Cortex of kidney (tissue), 1 donor: ENCODE measurements at places on chromosomes 3 and 15.

DNA sequence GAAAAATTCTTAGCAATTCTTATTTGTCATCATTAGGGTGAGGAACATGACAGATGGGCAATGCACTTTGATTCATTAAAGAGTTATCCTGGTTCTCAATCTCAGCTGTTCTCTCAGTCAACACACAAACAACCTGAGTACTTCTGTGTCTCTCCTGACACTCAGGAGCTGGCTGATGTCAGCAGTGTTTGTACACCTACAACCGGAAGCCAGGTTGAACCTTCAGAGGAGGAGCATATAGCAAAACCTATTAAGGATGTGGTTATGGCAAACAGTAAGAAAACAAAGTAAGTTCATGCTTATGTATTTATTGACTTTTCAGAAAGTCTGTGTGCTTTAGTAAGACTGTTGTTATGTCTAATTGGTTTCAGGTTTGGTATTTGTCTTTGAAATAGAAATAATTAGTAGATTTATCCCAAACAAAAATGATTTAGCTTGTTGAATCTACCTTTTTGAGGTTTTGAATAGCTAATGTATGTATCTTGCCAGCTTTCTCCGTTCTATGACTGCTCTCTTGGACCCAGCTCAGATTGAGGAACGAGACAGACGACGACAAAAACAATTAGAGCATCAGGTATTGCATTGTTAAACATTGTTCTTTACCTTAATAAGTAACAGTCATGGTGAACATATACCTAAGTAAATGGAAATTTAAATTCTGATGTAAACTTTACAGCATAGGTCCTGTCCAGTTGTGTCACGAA, 36.6 kb downstream of the CCDC66 start:
- no peak for DNase-seq

DNA sequence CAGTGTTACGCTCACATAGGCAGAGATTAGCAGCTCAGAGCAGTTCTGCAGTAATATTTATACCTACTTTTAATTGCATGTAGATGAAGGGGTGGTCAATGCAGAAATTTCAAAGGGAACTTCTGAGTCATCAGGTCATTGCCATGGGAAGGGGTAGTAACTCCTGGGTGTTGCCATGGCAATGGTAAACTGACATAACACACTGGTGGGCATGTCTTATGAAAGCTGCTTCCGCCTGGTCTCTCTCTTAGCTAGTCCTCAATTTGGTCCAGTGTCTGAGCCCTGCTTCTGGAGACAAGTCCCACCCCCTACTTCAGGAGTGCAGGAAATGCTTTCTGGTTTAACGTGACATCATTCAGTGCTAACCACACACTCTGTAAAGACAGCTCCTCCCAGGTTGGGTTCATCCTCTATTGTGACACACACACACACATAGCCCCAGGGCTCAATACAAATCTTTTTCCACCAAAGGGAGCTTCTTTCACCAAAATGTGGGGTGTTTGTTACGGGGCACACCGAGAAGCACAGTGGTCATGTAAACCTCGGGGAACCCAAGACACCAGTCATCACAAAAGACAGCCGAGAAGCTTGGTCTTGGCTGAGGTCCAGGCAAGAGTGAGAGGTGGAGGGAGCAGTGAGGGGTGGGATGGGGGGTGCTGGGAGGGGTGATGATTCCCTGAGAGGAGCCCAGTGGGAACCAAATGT, 74.5 kb downstream of the TLE3 start:
- DNase-seq = no peak

DNA sequence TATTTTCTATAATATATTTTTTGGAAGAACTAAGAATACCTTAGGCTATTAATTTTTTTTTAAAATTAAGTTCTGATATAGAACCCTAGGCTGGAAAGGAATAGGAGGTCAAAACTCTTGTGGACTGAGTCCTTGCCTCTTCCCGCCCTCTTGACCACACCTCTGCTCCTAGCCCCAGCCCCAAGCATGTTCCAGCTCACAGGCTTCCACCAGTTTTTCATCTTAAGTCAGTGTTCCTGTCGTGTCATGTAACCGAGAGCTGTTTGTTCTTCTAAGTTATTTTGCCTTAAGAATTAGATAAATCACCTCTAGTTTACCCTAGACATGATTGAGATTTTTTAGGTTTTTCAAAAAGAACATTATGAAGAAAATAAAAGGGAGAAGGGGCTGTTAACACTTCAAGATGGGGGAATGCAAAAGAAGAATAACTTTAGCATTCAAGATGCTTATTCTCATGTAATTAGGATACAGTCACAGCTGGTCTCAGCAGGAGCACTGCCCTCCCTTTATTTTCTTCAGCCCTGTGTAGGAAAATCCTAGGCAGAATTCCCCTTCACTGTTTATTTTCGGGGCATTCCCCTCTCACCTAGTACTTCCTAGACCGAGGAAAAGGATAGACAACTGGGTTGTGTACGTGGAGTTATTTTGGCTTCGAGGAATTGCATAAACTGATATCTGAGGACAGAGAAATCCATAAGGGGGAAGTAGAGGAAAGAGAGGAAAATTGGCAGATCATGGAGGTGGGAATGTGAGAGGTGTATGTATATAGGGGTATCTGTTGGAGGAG, 110.2 kb downstream of the CMSS1 start:
- no peak for DNase-seq

- no peak for DNase-seq
Measured at GRCh38 chr3:124059580-124059979, 67.7 kb upstream of the ROPN1 start.

GRCh38 chr3:11846281-11847266, at the start of gene TAMM41:
TAMM41 (minus strand) TSS chr3:11846885; CDS start chr3:11846636, 249 bp downstream.
- peak; percentile 20 for DNase-seq

- DNase-seq = no peak
Measured at GRCh38 chr3:153385343-153385742, 223.3 kb downstream of the RAP2B start.

DNA sequence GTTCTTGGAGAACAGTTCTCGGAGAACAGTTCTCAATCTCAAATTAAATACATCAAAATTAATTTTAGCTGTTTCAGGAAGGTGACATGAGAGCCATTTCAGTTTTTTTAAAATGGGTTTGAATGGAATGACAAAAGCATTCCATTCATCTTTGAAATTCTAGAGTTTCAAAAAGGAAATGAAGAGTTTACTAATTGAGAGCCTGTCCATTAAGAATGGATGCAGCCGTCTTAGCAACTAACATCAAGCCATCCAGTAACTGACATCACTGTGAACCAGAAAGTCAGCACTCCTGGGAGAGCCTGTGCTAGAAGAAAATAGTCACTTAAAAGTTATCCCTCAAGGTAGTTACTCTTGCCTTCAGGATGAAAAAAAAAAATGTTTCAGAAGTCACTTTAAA, 47.0 kb upstream of the FSTL1 start:
- no peak for DNase-seq

DNA sequence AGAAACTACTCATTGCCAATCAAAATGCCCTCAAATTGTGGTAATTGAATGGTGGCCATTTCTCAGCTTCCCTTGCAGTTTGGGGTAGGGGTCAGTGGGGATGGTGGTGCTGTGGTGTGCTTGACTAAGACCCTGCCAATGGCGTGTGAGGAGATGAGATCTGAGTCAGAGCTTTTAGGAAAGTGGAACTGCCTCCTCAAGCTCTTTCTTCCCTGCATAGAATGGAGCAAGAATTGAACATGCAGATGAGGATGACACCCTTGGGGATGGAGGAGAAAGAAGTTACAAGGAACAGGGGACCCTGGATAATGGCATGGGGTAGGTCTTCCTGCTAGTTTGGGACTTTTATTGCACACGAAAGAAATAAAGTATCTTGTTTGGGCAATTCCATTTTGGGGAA, 188.0 kb downstream of the PEX5L start:
- no peak for DNase-seq

GRCh38 chr15:77342807-77343206, 77.1 kb downstream of the PEAK1 start:
- DNase-seq = no peak

DNA sequence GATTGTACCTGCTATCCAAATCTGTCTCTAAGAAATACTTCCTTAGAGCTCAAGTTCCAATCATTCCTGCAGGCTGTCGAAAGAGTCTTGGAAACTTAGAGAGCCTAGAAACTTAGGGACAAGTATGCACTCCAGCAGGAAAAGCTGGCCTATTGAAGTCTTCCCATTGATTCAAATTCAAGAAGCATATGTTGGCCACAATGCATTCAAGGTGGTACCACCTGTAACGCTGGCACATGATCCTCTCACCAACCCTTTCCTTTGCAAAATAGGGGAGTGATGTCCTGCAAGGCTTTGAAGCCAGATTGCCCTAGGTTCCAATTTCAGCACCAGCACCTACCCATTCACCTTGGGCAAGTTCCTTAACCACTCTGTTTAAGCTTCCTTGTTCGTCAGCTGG, 6.0 kb downstream of the ADAMTS9 start:
- DNase-seq = no peak

DNA sequence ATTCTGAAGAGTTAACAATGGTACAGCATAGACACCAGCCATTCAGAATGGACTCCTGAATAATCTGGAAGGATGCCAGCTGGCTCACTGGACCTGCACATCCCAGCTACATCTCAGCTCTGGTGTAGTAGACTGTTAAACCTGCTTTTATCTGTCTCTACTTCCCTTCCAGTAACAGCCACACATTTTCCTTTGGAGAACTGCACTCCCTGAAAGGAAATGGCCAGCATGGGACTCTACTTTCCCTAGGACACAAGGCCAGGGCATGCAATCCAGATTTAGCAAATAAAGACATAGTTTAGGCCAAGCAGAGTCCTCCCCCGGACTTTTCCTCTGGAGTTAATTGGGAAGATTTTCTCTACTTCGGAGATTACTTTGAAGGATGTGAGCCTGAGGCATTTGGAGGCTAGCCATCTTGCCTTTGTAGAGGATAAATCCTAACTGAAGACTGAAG, 82.7 kb upstream of the TCF12 start:
- DNase-seq = no peak

DNA sequence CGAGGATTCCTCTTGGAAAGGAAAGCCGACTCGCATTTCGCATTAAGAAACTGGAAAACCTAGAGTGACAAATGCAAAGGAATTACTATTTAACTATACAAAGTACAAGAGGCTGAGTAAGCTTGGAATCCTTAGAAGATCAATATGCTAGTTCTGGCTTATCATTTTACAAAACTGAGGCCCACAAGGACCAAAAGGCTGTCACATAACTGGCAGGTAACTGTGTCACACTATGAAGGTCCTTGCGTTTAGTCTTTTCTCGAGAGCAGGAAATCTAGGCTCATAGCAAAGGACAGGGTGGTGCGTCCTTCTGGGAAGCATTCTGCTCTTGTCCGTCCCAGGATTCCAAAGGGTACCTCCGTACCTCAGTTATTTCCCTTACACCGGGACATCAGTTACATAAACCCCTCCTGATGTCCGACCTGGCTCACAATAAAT, 629 bp downstream of the RPL24 start:
- DNase-seq = no peak

DNA sequence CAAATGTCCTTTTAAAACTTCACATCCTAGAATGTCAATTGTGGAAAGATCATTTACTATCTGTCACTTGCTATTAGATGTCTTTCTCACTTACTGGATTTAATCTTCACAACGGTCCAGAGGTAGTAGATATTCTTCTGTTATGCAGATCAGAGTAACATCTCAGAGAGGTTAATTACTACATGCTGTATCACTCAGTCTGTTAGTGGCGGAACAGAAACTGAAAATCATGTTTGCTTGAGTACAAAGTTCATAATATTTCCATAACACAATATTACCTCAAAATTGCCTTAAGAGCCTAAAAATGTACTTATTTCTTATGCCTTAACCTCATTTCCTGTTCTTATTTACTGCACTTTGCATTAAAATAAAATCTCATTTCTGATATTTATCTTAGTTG, 28.6 kb upstream of the GPR149 start:
- DNase-seq = no peak

- no peak for DNase-seq
Measured at GRCh38 chr3:39166932-39167532, 13.6 kb upstream of the CSRNP1 start.

DNA sequence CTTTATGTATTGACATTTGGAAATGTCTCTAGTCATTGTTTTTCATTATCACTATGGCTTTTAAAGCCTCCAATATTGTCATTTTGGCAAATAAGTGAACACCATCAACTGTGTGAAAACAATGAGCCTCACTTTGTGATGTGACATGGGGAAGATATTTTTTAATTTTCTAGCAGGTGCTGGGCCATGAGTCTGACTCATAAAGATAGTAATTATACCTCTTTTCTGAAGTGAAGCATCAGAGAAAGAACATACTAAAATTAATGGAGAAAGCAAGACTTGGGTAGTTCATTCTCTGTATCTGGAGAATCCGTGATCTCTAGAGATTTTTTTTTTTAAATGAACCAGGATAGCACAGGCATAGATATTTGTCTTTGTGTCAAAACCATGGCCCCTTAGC, 100.8 kb downstream of the CCNL1 start:
- no peak for DNase-seq

GRCh38 chr3:189641776-189642175, 10.6 kb downstream of the TP63 start:
- no peak for DNase-seq

DNA sequence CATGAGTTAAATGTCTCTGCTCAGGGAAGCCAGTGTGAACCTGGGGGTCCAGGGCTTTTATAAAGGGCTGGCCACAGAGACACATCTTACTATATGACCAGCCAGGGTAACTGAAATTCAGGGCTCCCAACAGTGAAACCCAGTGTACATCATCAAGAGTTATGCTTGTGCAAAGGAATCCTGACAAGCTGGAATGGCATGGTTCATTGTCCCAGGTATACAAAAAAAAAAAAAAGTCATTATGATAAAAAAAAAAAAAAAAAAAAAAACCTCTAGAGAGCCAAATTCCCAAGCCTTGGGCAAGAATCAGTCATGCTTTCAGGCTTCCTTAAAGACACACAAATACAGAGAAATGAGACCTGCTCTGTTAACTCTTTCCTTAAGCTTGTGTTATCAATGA, 452.0 kb downstream of the GABRG3 start:
- DNase-seq = no peak

DNA sequence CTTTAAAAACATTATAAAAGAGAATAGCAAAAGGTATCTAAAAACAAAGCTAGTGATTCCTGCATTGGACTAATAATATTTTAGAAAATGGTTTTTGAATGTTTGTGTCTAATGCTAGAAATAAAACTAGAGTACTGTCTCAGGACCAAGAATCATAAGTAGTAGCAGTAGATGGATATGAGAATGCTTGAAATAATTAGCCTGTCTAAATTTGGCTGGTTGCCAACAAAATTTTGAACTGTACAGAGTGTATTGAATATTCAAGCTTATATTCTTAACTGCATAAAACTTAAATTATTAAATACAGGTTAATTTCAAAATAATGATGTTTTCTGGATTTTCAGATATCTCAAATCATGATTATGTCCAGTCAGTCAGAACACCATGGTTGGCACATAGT, 14.0 kb downstream of the ABHD5 start:
- no peak for DNase-seq
